ENCODE measurements at places on chromosomes 7 and 10.

- DNase-seq = no peak
Measured at GRCh38 chr10:18359812-18360211, 219.6 kb downstream of the CACNB2 start.

DNA sequence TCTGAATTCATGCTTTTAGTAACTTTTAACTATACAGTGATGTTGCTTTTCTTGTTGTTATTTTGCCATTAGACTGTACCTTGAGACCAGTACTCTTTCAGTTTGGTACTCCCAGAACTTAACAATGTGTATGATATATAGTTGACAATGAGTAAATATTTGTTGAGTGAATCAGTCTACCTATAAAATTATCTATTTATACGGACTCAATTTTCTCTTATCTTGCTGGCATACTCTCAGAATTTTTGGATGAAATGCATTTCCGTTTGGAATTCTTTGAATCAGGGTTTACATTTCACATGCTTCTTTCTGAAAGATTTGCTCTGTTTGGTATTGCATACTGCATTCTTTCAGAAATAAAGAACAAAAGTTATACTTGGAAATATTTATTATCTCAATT is 47.8 kb upstream of the LRRC17 start:
- no peak for DNase-seq

DNA sequence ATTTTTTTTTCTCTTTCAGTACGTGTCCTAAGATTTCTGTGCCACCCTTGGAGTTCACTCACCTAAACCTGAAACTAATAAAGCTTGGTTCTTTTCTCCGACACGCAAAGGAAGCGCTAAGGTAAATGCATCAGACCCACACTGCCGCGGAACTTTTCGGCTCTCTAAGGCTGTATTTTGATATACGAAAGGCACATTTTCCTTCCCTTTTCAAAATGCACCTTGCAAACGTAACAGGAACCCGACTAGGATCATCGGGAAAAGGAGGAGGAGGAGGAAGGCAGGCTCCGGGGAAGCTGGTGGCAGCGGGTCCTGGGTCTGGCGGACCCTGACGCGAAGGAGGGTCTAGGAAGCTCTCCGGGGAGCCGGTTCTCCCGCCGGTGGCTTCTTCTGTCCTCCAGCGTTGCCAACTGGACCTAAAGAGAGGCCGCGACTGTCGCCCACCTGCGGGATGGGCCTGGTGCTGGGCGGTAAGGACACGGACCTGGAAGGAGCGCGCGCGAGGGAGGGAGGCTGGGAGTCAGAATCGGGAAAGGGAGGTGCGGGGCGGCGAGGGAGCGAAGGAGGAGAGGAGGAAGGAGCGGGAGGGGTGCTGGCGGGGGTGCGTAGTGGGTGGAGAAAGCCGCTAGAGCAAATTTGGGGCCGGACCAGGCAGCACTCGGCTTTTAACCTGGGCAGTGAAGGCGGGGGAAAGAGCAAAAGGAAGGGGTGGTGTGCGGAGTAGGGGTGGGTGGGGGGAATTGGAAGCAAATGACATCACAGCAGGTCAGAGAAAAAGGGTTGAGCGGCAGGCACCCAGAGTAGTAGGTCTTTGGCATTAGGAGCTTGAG is at the start of gene CFTR:
Gene CFTR, plus strand, starts transcription at position 801 of the 830 bp plus-strand sequence. CDS start 70 bp downstream, outside the sequence.
- no peak for DNase-seq

- no peak for DNase-seq
Measured at GRCh38 chr10:61066661-61067344, 122.8 kb upstream of the RHOBTB1 start.

DNA sequence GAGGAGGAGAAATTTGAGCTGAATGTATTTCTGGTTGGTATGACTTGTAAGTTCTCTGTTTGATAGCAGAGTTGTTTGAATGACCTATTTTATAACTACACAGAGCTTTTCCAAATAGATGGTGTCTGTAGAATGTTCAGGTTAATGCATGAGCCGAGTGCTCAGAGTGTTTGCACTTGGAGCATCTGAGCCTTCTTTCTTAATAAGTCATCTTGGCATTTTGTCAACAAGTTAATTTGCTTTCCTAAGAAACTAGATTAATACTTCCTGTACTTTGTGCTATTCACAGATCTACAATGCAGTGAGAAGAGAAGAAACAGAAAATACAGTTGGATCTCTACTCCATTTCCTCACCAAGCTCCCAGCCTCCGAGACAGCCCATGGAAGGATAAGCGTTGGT is 138.2 kb downstream of the PLCE1 start:
- no peak for DNase-seq

DNA sequence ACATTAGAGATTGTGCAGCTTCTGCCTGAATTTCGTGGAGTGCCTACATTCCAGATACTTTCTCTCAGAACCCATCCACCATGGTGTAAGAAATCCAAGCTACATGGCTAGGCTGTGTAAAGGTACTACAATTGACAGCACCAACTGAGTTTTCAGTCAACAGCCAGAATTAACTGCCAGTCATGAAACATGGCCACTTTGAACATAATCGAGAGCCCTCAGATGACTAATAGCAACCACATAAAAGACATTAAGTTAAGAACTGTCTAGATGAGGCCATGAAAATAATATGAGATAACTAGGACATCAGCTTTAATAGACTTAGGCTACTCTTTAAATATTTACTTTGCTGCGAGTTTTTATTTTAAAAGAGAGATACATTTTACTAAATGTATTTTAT is 1106.8 kb upstream of the LRRTM3 start:
- DNase-seq = no peak

GRCh38 chr10:14253079-14253478 is 77.6 kb downstream of the FRMD4A start:
- DNase-seq = no peak

- DNase-seq = no peak
Measured at GRCh38 chr10:14435976-14436632, 105.4 kb upstream of the FRMD4A start.
